Fibroblast of upper back skin (primary cell): ENCODE measurements at places on chromosomes 7 and 10.

GRCh38 chr7:131189488-131189887, 138.2 kb upstream of the MKLN1 start:
- no peak for DNase-seq

DNA sequence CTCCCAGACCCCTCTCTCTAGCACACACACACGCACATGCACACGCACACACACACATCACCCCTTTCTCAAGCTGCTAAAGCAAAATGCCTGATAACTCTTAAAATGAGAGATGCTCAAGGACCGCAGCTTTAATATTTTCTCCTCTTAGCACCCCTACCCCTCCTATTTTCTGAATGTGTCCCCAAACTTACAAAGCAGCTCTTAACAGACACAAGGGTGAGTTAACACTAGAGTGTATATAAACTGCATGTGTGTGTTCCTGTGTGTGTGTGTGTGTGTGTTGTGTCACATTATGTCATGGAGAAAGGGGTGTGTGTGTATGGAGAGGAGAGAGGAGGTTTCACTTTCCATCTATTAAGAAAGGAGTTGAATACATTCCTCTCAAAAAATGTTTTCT, 1.3 kb downstream of the PTN start:
- DNase-seq, result no peak

- no peak for DNase-seq
Measured at GRCh38 chr10:15603446-15604011, 116.2 kb downstream of the ITGA8 start.

GRCh38 chr7:93140582-93141191, 7.5 kb downstream of the SAMD9L start:
- no peak for DNase-seq

DNA sequence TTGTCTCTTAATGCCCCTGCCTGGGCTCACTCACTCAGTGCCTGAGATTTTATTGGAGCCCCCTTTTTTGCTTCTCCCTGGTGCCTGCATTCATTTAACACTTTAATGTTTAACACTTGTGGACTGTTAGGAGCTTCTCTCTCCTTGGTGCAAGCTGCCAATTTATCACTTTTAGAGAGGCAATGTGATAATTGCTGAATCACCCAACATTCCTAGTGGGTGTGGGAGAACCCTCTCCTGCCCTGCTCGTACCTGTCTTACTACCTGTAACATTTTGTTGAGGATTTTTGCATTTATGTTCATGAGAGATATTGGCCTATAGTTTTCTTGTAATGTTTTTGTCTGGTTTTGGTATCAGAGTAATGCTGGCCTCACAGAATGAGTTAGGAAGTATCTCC, 13.2 kb downstream of the STAM start:
- no peak for DNase-seq
